ENCODE measurements at places on chromosomes 16 and 17. TPM values are rescaled to one million over a fixed set of nuclear protein-coding genes. Genes with fewer than 3 reads are reported as not detected.

The CLEC3A gene
- not detected for polyA plus RNA-seq

The TLCD3B gene
- polyA plus RNA-seq: 186 TPM

The ZNF75A gene
- polyA plus RNA-seq: 12.6 TPM

The NPIPB13 gene
- polyA plus RNA-seq: 1.1 TPM

The NKD1 gene
- 3.0 TPM for polyA plus RNA-seq

The HAS3 gene
- 6.5 TPM for polyA plus RNA-seq

The CACNA1H gene
- polyA plus RNA-seq: 7.0 TPM

The KRT25 gene
- not detected for polyA plus RNA-seq

The IRX5 gene
- polyA plus RNA-seq: 7.9 TPM

The SSTR5 gene
- polyA plus RNA-seq: not detected

The NPB gene
- polyA plus RNA-seq: 2.6 TPM

The RPS6KB1 gene
- polyA plus RNA-seq: 3.3 TPM

The PLLP gene
- 153 TPM for polyA plus RNA-seq

The ZNF423 gene
- polyA plus RNA-seq: 32.7 TPM

The SLC5A11 gene
- polyA plus RNA-seq: 16.1 TPM

The TSPOAP1 gene
- 28.0 TPM for polyA plus RNA-seq
